ENCODE measurements at places on chromosomes 13 and 19.

DNA sequence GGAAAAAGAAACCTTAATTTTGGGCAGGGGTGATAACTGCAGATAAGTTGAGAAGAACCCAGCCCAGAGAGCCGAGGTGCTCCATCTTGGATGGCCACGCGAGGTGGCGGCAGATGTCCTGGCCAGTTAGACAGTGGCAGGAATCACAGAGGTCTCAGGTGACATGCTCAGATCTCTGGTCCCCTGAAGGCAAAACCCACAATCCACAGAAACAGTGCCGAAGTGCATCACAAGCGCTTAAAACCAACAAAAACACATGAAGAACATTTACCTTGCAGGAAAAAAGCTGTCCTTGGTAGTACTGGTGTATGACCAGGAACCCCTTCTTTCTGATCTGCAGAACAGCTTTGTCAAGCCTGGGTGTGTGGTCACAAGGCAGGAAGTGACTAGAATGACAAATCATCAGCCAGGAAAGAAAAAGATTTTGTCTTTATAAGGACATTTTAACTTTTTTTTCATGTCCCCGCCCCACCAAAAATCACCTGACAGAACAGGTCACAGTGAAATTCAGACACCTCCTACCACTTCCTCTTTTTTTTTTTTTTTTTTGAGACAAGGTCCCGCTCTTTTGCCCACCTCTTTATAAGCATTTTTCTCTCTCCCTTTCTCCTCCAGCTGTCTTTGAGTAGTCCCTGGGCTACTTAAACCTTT lies at the start of gene LCP1:
LCP1 (minus strand) TSS at position 338 of the 651 bp plus-strand sequence. CDS start 22,515 bp downstream, outside the sequence.
- no peak for DNase-seq

- peak; percentile 11 for DNase-seq
Observed at GRCh38 chr13:30341815-30342570, 34.6 kb upstream of the KATNAL1 start.

GRCh38 chr19:12834976-12835757 lies 788 bp upstream of the RTBDN start:
- DNase-seq = no peak

DNA sequence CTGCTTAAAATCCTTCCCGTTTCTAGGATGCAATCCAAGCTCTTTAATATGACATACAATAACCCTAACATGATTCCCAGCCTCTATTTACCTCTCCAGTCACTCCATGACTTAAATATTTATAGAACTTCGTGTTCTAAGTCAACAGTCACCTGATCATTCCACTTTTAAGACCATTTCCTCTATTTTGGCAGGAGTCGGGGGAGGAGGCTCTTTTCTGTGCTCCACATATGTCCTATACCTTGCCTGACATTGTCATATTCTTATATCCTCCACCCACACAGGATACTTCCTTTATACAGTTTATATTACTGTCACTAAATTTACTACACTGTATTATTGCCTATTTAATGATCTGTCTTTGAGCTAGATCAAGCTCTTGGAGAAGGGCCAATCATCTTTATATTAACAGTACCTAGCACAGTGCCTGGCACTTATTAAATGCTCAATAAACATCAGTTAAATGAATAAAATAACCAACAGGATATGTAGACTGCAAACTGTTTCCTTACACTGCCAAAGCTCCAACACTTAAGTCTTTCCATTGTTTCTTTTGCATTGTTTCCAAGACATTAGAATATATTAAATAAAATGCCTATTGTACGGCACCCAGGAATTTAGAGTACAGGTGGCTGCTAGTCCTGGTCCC lies 2.7 kb downstream of the ARGLU1 start:
- DNase-seq = no peak

DNA sequence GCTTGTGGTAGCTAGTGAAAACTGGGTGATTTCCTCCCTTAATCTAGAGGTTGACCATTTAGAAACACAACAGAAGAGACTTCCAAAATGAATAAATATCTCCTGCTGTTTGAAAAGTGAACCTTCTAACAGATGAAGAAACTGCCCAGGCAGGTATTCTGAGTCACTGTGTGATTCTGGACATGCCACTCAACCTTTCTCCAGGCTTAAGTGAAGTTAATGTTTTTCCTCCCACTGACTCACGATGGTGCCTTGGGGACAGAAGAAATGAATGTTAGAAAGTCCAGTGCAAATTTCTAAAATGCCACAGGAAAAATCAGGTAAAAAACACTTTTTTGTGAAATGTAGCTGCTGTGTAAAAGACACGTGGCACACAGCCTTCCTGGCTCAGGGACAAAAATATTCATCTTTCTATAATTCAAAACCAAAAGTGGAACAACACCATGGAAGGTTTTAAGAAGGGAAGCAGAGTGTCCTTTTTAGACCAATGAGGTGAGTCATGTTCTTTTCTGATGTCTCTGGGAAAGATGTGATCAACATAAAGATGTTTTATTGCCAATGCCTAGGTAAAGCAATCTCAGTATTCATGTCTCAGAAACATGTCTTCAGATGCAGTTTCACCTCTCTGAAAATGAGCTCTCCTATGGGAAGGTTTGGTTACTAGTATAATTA lies 9.1 kb downstream of the UBE2L5 start:
- DNase-seq = no peak

DNA sequence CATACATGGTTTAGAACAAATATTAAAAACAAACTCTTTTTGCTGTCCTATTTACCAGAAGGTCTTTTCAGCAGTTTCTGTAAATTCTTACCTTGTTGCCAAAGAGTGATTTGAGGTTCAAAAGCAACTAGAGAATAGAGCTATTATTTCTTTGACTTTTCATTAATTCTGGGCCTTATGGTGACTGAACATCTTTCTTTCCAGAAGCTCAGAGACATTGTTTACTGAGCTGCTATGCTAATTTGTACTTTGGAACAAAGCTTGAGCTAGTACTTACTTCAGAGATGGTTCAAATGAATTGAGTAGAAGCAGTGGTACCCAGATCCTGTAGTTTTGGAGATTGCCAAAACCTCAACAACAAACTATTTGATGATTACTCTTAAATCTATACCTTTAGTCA lies 331.2 kb downstream of the SPRY2 start:
- DNase-seq = no peak

GRCh38 chr13:99381766-99382165 lies 74.6 kb upstream of the GPR183 start:
- no peak for DNase-seq

- DNase-seq = no peak
Observed at GRCh38 chr19:50328873-50329145, 368 bp downstream of the KCNC3 start.

GRCh38 chr13:30965380-30965779 lies 32.9 kb downstream of the TEX26 start:
- no peak for DNase-seq

DNA sequence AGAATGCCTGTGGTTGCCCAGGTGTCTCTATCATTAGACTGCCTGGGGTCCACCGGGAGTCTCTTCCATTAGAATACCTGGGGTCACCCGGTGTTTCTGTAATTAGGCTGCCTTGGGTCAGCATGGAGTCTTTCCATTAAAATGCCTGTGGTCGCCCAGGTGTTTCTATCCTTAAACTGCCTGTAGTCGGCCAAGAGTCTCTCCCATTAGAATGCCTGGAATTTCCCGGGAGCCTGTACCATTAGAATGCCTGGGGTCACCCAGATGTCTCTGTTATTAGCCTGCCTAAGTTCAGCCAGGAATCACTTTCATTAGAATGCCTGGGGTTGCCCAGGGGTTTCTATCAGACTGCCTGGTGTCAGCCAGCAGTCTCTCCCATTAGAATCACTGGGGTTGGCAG lies 1492.8 kb downstream of the UQCRFS1 start:
- DNase-seq = no peak

- no peak for DNase-seq
Observed at GRCh38 chr13:39688278-39688677, 32.8 kb downstream of the COG6 start.

DNA sequence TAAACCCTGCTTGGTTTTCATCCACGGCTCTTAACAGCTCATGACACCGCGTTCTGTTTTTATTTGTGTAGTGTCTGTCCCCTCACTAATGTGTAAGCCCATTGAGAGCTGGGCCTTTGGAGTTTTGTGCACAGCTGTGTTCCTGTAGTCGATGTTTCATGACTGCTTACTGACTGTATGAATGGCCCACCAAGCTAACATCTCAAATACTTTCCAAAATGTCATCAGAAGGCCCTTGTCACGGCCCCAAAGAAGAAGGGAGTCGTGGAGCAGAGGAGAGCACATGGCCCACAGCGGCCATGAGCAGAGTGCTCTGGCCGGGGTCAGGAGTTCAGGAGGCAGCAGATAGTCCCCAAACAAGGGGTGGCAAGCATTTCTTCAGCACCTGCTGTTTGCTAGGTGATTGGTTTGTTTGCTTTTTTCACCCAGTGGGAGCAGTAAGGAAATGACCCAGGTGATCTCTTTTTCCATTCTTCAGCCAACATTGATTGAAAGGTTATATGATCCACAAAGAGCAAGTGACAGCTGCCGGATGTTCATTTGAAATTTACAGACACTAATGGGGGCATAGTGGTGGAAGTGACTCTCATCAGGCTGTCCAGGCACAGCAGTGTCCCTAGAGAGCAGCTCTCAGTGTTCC lies 315.2 kb downstream of the ATP8A2 start:
- DNase-seq = no peak

GRCh38 chr13:75689686-75690085 lies 53.6 kb downstream of the LMO7 start:
- no peak for DNase-seq

GRCh38 chr13:50033725-50034124 lies 18.5 kb downstream of the KCNRG start:
- no peak for DNase-seq

DNA sequence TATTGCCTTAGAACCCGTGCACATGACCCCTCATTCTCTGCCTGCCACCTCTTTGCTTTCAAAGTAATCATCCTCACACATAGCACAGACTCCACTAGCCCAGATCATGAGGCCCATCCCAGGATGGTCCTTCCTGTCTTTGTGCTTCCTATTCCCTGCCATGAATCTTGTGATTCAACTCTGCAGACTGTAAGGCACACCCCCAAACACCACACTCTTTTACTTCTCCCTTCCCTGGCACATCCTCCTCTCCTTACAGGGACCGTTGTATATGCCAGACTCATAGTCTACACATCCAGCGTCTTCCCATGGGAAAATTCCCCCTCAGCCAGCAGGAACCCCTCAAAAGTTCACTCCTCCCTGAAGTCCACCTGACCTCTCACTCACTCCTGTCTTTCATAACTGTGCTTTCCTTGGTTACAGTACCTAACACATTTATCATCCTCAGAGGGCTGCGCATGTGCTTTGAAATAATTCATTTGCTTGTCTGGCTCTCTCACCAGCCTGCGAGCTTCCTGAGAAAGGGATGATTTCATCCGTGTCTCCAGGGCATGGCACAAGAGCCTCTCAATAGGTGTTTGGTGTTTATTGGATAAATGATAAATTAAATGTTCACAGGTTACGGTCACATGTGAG lies 26.8 kb upstream of the LRCH1 start:
- no peak for DNase-seq

DNA sequence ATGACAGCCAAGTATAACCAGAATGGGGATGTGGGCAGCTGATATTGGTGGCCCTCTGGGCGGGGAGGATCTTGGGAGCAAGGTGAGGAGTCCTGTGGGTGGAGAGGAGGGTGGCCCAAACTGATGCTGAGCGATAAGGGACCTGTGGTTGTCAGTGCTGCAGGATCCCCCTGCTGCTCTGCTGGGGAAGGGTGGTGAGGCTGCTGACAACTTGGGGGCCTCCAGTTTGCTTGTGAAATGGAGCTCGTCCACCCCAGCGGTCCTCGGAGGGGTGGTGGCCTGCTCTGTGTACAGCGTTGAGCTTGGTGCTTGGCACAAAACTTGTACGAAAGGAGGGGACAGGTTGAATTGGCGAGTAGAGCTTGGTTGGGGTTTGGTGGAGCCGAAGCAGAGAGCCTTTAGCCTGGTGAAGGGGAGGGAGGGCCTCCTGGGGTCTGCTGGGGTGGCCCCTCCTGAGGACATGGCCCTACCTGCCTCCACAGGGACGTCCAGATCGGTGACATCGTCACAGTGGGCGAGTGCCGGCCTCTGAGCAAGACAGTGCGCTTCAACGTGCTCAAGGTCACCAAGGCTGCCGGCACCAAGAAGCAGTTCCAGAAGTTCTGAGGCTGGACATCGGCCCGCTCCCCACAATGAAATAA lies 2.9 kb downstream of the RPS11 start:
- DNase-seq = no peak

GRCh38 chr13:97627566-97627965 lies 193.6 kb downstream of the RAP2A start:
- peak; percentile 68 for DNase-seq

DNA sequence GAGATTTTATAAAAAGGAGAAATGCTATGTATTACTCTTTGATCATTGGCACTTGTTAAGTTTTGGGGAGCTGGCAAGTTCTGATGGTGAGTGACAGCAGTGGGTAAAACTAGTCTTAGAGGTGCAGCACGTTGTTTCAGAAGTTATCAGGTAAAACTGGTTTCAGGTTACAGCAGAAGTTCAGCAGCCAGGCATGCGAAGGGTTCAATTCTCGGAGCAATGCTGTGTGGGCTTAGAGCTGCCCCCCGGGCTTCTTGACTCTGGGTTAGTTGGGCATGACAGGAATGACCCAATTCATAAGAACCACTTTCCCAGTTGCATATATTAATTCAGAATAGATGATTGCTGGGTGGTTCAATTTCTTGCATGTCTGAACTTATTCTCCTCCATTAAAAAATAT lies 34.8 kb downstream of the ING1 start:
- peak; percentile 27 for DNase-seq

- DNase-seq = no peak
Observed at GRCh38 chr19:33194532-33194885, 379 bp downstream of the LRP3 start.

DNA sequence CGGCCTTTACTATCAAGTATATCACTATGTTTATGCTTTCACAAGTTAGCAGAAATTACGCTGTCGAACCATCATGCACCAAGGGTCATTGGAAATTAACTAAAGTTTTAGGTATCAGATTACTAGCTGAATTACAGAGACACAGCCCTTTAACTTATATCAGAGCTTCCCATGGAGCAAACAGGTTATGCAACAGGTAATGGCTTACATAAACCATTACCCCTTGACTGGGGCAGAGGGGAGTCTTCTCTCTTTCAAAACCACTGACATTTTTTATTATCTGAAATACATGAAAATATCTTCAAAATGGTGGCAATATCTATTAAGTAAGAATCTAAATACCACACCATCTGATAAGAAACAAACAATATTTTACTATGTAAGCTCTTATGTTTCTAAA lies 1692.9 kb upstream of the SLC10A2 start:
- DNase-seq = no peak

DNA sequence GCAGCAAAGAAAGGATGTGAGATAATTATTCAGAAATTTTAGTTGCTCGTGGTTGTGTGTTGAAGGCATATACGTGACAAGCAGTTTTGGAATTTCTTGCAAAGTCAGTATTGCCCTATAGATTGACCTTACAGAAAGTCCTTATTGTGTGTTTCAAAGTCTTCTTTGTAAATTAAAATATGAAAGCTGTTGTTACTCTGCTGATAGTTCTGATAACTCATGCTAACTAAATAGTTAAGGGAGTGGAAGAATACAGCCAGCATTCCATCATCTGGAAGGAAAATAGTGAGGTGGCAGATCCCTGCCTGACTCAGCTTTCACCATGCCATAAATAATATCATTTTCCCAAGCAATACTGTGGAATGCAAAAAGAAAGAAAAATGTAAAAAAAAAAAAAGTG lies 27.2 kb downstream of the WASF3 start:
- DNase-seq = no peak

GRCh38 chr13:45863709-45864590 lies 12.4 kb upstream of the SIAH3 start:
- no peak for DNase-seq
